ENCODE measurements at places on chromosomes 13 and 19.

DNA sequence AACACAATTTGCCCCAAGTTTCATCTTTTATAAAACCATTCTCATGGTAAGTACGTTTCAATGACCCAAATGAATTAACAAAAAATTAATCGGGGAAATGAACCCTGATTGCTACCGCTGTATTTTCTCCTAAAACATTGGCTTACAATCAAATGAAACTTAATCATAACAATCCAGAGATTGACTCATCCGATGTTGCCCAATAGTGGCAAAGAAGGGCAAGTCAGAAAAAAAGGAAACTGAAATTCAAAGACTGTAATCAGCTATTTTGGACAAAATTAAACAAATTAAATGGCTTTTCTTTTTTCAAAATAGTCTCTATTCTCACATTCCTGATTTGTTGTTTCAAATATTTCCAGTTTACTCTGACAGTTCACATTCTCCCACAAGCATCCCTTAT, 3.9 kb upstream of the ACOD1 start:
- no peak for DNase-seq

DNA sequence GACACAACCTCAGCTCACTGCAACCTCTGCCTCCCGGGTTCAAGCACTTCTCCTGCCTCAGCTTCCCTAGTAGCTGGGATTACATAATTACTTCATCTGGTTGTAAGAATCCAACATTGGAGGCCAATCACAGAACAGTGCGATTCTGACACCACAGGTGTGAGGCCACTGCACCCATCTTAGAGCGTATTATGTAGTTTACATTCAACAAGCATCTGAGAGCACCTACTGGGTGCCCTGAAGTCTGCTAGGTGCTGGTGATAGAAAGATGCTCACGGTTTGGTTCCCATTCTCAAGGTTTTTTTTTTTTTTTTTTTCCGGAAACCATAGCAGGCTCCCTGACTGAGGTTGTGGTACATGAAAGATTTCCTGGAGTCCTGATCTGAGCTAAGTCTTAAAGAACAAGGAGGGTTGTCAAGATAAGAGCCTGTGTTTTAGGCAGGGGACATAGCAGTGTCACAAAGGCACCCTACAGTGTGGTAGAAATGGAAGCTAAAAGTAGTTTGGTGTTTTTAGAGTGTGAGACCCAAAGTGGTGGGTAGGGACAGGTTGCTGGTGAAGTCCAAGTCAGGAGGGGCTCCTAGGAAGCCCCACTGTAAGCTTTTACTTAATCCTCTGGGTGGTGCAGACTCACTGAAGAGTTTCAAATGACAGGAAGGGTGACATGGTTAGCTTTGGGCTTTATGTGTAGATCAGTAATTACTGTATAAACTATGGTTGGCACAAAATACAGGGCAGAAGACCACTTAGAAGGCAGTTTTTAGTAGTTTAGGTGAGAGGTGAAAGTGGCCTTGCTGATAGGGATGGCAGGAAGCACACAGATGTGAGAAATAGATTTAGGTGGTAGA, 15.2 kb downstream of the SAE1 start:
- no peak for DNase-seq

DNA sequence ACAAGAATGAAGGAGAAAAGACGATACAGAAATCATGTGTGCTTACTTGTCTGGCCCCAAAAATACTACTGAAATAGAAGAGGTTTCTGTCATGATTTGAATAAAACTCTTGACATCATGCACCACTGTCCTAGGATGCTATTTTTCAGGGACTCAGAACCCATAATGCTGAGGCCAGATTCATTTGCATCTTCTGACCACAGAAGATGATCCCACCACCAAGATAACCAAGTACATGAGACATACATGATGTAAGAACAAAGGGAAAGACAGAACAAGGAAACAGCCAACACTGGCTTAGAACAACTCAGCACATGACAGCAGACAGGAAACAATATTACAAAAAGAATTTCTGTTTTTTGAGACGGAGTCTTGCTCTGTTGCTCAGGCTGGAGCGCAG, 2.5 kb downstream of the ZNF552 start:
- no peak for DNase-seq

DNA sequence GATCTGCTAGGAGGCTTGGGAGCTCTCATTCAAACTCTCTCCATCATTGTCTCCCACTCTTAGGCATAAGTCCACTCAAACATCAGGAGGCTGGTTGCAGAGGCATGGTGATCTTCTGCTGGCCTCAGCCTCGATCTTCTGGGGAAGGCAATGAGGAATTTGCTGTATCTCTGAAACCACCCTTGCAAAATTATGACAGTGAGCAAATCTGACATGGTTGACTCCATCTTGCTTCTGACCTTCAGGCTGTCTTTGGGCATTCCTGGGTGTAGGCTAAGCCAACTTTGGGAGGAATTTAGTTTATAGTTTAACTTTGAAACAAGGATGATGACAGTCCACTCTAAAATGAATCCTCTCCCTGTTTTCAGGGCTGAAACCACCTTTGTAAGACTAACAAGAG, 84.1 kb upstream of the ABCC4 start:
- no peak for DNase-seq

DNA sequence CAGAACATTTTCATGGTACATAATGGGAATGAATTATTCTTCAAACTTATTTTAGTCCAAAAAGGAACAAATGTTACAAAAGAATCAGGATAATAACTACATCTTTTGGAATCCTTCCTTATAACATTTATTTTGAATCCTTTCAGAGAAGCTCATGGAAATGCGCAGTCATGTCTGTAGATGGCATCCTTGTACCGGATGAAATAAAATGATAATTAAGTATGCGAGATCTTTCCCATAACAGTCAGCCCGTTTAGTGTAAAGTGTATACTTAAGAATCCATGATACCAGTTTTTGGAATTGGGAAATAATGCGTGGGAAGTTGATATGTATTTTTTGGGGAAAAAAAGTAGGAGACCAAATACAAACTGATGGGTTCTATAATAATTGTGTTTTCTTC, 418.8 kb downstream of the GPC5 start:
- no peak for DNase-seq
